ENCODE measurements at places on chromosomes 1 and 21. TPM values are rescaled to one million over a fixed set of nuclear protein-coding genes. Genes with fewer than 3 reads are reported as not detected.

DNA sequence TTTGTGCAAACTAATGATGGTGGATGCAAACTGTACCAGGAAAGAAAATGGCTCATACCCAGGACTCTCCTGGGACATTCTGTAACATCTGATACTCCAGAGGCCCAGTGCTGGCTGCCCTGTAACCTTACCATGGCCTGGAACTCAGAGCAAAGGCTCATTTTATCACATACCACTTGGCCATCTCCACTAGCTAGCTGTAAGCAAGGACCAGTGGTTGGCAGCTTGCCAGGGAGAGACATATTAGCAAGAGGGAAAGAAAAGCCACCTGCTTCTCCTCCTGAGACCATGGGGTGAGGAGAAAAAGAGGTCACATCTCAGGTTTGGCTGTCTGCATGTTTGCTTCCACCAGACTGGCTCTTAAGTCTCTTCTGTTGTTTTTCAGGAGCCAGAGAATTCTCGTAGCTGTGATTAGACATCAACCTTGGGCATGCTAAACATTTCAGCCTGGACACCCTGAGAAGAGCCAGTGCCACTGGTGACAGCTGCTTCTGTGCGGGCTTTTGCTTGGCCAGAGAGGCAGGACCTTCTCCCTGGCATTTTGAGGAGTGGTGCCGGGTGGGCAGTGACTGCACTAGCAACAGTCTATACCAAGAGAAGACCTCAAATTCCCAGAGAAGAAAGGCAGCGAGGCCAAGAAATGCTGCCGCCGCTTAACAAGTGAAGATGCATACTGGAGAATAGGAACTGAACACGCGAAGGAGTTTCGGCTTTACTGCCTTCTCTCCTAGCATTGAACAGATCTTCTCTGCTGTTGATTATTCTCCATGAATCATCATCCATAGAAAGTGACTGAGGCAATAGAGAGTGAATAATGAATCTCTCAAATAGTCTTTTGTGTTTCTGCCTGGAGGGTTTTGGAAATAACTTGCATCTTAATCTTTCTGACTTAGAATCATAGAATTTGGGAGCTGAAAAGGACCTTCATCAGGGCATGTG lies 6.7 kb upstream of the INKA2 start:
- DNase-seq, result no peak

GRCh38 chr1:223724376-223724775 lies 12.0 kb downstream of the CAPN2 start:
- DNase-seq, result no peak

DNA sequence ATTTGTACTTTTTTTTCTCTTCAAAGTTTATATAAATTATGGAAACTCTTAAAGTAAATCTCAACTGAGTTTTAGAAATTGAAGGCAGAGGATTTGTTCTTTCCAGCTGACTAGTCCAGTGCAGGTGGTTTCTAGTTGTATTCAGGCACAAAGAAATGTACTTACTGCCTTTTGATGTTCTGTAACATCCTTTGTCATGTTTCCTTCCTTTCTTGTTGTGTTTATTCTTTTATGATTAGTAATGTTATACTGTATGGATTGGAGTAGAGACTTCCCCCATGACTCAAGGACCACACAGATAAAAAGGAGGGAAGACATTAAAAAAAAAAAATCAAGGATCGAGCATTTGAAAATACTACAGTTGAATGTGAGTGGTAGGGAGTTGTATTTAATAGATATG lies 8.0 kb downstream of the HIPK1 start:
- no peak for DNase-seq

GRCh38 chr1:168121401-168122011 lies 15.2 kb downstream of the GPR161 start:
- DNase-seq, result no peak

The PLA2G2D gene
- not detected for total RNA-seq
